ENCODE measurements at places on chromosomes 11 and 22. TPM values are rescaled to one million over a fixed set of nuclear protein-coding genes. Genes with fewer than 3 reads are reported as not detected.

DGAT2 gene
- polyA plus RNA-seq = 6.1 TPM

FOXRED1 gene
- polyA plus RNA-seq = 27.1 TPM

ANGPTL5 gene
- not detected for polyA plus RNA-seq

OR5L1 gene
- not detected for polyA plus RNA-seq

DDX25 gene
- polyA plus RNA-seq = 0.62 TPM

GRAP2 gene
- polyA plus RNA-seq = 0.79 TPM

GPHA2 gene
- polyA plus RNA-seq = not detected

PKP3 gene
- 0.36 TPM for polyA plus RNA-seq

CALCA gene
- not detected for polyA plus RNA-seq

VEGFB gene
- 101 TPM for polyA plus RNA-seq

ACRV1 gene
- 0.18 TPM for polyA plus RNA-seq

ADM2 gene
- polyA plus RNA-seq = 0.26 TPM

NPAS4 gene
- polyA plus RNA-seq = 0.21 TPM

SYTL2 gene
- polyA plus RNA-seq = 69.7 TPM

CASTOR1 gene
- polyA plus RNA-seq = 5.4 TPM

TSPAN32 gene
- 5.3 TPM for polyA plus RNA-seq

OR52E8 gene
- not detected for polyA plus RNA-seq

LTBP3 gene
- 126 TPM for polyA plus RNA-seq

CHADL gene
- polyA plus RNA-seq = 4.9 TPM
